ENCODE measurements at places on chromosomes 16 and 17.

- DNase-seq = no peak
These were observed 451.9 kb downstream of the SLC39A11 start for GRCh38 chr17:72640415-72641165.

DNA sequence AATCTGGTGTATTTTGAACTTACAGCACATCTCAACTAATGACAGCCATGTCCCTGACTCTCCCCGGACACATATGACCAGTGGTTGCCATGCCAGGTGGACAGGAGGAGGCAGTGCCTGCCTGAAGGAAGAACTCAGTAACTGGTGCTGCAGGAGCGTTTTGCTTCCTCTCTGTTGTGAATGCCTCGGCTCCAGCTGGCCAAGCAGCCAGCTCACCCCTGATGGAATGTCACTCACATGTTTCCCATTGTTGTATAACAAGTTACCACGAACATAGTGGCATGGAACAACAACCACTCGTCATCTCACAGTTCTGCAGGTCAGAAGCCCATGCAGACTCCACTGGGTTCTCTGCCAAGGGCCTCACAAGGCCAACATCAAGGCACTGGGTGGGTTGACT is 20.1 kb upstream of the IRF8 start:
- no peak for DNase-seq

GRCh38 chr16:75218256-75219076 is at the start of gene CTRB1:
CTRB1 (plus strand) TSS chr16:75218988; CDS start chr16:75219008, 20 bp downstream.
- peak; percentile 51 for DNase-seq

DNA sequence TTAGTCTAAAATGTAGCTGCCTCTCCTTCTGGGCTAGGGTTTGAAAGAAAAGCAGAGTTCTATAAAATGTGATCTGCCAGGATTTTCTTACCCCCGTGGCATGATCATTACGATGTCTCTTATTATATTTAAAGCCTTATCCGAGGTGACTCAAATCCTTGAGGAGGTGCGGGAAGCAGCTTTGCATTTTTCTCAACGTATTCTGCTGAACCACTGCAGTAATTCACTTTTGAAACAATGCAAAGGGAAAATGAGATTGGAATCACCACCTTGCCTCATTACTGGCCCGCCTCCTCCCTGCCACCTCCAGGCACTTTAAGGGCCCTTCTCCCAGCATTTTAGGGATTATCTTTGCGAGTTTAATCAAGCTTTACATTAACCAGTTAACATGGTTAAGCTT is 9.7 kb upstream of the NOG start:
- DNase-seq = no peak

DNA sequence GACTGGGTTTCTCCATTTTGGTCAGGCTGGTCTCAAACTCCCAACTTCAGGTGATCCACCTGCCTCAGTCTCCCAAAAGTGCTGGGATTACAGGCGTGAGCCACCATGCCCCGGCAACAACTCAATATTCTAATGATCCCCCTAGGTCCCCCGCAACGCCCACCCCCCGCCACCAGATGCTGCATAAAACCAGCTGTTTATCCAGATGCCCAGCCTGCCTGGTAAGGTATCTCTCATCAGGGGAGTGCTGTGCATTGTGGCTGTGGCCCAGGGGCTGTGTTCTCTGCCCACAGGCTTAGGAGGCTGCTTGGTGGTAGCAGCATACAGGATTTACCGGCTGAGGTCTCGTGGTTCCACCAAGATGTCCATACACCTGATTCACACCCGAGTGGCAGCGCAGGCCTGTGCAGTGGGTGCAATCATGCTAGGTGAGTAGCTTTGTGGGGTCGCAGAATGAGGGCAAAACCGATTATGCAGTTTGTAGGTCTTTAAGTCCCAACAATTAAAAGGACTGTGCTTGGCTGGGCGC is 1.3 kb downstream of the HIGD1B start:
- DNase-seq = no peak
